ENCODE measurements at places on chromosomes 16 and 17.

DNA sequence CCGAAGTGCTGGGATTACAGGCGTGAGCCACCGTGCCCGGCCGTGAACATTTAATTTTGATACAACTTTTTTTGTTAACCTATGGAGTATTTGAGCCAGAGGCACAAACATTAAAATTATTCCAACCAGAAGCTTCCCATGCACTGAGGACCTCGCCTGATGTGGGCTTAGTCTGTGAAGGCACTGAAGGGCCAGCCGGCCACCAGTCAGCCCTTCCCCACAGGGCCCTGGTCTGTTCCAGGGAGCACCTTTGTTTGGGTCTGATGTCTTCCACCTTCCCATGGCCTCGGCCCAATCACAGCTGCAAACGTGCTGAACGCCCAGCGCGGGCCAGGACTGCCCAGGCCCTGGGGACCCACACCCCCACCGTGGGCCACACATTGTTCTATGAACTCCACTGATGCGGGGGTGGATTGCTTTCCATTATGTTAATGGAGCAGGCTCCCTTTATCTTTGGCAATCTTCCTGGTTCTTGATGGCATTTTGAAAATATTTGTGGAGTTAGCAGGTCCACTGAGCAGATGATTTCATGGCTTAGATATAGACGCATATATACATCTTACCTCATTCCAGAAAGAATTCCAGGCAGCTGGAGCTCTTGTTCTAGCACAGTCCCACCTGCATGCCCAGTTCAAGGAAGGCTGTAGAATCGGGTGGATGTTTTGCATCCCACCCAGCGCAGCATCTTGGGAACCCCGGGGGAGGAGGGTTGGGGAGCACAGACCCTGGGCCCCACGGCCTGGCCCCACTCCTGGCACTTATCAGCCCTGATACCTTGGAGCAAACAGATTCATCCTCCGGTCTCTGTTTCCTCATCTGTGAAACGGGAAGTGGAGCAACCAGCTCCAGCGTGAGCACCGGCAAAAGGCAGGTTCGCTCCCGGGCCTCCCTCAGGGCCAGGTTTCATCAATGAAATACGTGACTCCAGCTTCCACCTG lies 14.5 kb downstream of the SPIRE2 start:
- no peak for DNase-seq

DNA sequence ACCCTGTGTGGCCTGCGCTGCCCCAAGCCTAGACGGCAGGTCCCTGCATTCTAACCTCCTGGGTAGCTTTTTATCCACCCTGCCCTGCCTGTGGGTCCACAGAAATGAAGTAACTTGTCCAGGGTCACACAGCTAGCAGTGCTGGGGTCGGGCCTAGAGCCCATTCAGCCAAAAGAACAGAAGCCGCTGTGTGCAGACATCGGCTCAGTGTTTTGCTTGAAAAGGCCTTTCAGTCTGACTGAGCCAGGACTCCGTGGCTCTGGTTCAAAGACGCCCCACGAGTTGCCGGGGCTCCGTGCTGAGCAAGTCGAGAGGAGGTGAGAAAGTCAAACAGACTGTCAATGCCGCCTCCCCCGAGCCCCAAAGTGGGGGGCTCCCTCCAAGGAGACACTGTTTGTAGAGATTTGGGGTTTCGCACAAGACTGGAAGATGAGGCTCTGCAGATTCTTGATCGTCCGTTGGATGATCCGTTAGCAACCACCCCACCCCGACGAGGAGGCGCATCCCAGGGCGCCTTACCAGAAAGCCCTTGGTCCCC lies 226.2 kb downstream of the NTN1 start:
- DNase-seq: no peak

GRCh38 chr17:36859003-36859300 lies 78.3 kb upstream of the LHX1 start:
- no peak for DNase-seq

- DNase-seq: no peak
These were observed 9.3 kb downstream of the SSTR2 start for GRCh38 chr17:73174126-73174525.
